ENCODE measurements at places on chromosomes 11 and 22.

GRCh38 chr22:24427500-24428164, at the start of gene ADORA2A:
ADORA2A (plus strand) TSS chr22:24427599; CDS start chr22:24433405, 5,806 bp downstream.
- peak; percentile 69 for DNase-seq

GRCh38 chr11:58485961-58486360, 21.9 kb downstream of the OR5B21 start:
- DNase-seq: no peak

DNA sequence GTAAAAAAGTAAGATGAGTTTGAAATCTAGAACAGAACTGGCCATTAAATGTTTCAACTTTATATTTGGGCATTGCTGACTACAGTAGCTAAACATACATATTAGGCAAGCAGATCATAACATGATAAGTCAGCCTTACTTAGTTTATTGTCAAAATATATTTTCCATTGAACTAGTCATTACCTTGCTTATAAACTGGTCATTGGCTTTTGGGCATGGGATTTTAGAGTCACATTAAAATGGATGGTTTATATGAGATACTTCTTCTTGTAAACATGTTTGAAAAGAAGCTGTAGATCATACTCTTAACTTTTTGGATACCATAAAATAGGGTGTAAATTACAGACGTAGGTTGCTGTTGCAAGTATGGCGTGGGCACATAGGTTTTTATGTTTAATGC, 2.7 kb downstream of the HIPK3 start:
- DNase-seq: no peak

DNA sequence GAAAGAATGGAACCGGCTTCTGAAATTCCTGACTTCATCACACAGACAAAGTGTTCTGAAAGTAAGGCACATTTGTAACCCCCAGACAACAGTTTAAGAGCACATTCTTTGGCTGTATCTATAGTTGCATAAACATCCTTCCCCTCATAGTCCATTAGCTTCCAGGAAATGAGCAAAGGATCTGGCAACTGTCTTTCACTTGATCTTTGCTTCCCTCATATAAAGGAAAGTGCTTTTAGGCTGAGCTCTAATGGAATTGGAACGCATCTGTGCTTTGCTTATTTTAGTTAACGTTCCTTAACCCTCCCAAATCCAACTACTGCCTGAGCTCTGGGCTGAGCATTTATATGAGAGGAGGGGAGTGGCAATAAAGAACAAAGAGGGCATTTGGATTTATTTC, 76.9 kb upstream of the API5 start:
- no peak for DNase-seq

DNA sequence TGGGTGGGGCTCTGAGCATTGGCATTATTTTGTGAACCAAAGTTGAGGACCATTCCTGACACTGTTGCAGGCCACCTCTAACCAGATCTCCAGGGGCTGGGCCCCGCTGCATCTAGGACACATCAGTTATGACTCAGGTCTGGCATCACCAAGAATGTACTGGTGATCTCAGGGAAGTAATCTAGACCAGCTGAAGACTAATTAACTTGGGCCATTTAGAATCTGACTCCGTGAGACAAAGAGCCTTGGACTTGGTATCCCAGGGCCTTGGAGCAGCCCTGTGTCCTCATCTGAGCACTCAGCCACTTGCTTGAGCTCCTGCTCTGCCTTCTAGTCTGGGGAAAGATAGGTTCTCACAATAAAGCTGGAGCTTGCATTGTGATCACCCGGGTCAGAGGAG, 200.6 kb downstream of the KIRREL3 start:
- no peak for DNase-seq

DNA sequence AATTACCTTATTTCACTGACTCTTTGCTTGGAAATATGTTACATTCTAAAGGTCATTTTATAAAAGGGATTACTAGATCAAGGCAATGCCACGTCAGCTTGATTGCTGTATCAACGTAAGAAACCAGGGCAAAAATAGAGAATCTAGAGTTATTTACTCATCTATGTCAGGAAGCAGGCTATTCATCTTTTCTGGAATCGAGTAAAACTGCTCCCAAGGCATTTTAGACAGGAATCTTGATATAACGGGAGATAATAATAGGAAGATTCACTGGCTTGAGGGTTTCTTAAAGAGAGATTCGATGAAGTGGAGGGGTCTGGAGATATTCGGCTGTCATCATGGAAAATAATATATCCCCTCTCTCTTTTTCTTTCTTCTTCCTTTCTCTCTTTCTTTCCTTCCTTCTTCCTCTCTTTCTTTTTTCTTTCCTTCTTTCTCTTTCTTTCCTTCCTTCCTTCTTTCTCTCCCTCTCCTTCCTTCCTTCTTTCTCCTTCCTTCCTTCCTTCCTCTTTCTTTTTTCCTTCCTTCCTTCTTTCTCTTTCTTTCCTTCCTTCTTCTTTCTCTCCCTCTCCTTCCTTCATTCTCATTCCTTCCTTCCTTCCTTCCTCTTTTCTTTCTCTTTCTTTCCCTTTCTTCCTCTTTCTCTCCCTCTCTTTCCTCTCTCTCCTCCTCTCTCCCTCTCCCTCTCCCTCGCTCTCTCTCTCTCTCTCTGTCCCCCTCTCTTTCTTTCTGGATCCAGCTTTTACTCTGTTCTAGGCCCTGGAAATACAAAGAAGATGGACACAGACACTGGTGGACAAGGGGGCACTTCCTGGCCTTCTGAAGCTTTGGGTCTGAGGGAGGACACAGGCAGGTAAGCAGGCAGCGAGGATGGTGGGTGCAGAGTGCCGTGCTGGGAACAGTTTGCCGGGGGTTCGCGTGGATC, 18.1 kb upstream of the RASD2 start:
- DNase-seq: no peak

GRCh38 chr22:35425971-35426800, 26.2 kb downstream of the MCM5 start:
- no peak for DNase-seq

- no peak for DNase-seq
Observed at GRCh38 chr11:28054821-28055220, 53.1 kb downstream of the KIF18A start.
